ENCODE measurements at places on chromosomes 1 and 21.

DNA sequence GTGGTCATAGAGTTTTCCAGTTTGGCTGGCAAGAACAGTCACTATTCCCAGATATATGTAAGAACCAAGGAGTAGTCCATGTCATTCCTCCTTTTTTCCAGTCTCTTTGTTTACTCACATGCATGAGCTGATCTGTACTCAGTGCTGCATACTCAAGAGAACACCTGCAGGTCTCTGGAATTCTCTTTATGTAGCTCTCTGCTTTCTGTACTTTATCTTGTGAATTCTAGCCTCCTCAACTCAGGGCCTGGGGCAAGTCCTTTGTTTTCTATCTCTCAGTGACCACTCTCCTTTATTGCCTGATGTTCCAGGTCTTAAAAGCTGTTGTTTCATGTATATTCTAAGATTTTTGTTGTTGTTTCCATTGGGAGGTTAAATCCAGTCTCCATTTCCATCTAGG lies 478.9 kb downstream of the DPYD start:
- no peak for DNase-seq

GRCh38 chr1:21931171-21932093 lies 5.7 kb downstream of the HSPG2 start:
- DNase-seq: no peak

DNA sequence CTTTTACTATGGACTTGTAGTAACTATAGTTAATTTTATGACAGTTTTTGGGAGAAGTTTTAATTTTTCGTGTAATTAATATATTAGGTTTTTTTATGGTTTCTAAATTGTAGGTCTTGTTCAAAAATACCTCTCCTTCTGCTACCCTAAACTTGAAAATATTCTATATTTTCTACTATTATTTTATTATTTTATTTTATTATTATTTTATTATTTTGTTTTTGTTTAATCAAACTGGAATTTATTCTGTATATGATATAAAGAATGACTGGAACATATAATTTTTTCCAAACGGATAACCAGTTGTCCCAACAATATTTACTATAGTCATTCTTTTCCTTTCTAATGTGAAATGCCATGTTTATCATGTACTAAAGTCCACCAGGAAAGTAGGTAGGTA lies 17.1 kb upstream of the AGO4 start:
- DNase-seq: no peak

DNA sequence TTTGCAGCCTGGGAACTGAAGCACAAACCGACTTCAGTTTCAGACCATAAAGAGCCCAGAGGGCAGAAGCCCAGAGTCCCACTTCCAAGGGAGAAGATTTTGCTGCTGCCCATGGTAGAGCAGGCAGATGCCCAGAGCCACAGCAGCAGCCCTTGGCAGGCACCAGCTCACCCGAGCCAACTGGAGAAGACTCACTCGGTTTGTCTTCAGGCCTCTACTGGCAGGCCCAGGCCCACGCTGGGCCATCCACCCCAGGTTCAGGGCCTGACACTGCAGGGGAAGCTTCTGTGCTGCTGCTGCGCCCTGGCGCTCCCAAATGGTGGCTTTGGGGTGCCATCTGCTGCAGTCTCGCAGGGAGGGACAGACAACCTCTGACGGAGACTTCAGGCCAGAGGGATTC lies 33.3 kb downstream of the SLC66A1 start:
- DNase-seq: no peak

GRCh38 chr1:64100791-64101190 lies 102.6 kb upstream of the UBE2U start:
- no peak for DNase-seq

GRCh38 chr1:230806552-230806951 lies 59.4 kb downstream of the CAPN9 start:
- DNase-seq: no peak

DNA sequence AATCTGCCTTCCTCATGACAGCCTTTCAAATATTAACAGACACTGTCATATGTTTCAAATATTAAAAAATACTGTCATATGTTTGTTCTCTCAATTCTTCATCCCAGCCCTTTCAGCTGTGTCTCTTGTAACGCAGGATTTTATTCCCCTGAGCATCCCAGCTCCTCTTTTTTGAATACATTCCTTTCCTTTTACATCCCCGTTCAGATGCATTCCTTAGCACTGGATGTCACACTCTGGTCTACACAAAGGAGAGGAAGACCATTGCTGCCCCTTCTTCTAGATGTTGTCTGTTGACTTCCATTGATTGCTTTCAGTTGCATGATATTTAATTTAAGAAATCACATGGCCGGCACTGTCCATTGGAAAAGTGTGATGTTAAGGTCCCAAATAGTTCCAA lies 117.4 kb upstream of the PAXBP1 start:
- no peak for DNase-seq

- no peak for DNase-seq
Observed at GRCh38 chr1:220487297-220487820, 40.6 kb upstream of the MARK1 start.

DNA sequence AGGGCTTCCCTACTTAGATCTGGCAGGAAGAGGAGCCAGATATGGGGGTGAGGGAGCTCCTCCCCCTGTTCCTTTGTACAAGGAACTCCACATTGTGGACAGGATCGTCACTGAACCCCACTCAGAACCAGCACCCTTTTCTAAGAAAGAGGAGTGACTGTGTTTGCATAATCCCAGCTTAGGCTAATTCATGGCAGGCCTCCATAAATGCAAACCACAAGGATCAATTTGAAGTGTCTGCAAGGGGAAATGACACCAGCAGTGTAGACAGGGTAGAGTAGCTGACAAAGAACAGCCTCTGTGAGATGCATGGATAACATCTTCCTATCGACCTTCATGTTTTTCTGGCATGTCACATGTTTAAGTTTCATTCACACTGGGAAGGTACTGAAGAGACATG lies 11.7 kb downstream of the MX1 start:
- no peak for DNase-seq

GRCh38 chr1:51305371-51305823 lies 25.0 kb downstream of the TTC39A start:
- DNase-seq: peak; percentile 52

- DNase-seq: no peak
Observed at GRCh38 chr21:44697811-44698734, 1.1 kb downstream of the KRTAP10-12 start.

- no peak for DNase-seq
Observed at GRCh38 chr1:234963180-234963903, 165.3 kb downstream of the TOMM20 start.

DNA sequence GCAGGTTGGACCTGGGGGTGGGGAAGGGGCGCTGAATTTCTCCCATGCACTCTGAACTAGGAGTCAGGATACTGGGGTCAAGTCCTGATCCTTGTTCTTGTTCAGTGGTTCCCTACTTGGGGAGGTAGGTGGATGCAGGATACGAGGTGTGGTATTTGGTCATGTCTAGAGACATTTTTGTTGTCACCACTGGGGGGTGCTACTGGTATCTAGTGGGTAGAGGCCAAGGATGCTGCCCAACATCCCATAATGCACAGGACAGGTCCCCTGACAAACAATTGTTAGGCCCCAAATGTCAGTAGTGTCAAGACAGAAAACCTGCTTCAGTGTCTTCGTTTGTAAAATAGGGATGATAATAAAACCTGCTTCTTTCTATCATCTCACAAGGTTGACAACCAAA lies 259.0 kb upstream of the FOXD3 start:
- DNase-seq: no peak

GRCh38 chr1:156337888-156338179 lies 258 bp downstream of the CCT3 start:
- DNase-seq: no peak

- DNase-seq: peak; percentile 18
Observed at GRCh38 chr1:228393268-228393701, 13.3 kb downstream of the TRIM11 start.

- no peak for DNase-seq
Observed at GRCh38 chr21:27320868-27321267, 354.0 kb upstream of the ADAMTS5 start.

DNA sequence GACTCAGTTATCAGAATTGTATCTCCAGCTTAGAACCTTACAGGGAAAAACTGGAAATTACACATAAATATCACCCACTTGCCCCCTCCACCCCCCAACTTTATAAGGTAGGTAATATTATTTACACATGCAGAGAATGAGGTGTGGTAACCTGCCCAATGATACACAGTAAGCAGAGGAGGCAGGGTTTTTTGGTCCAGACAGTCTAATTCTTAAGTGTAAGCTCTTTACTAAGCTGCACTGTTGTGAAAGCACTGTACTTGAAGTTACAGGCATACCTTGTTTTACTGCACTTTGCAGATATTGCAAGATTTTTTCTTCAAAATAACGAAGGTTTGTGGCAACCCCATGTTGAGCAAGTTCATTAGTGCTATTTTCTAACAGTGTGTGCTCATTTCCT lies 24.8 kb upstream of the MYOCOS start:
- no peak for DNase-seq

- DNase-seq: no peak
Observed at GRCh38 chr1:227747948-227748495, 12.8 kb downstream of the SNAP47 start.

- no peak for DNase-seq
Observed at GRCh38 chr1:153612755-153613331, at the start of gene S100A16. S100A16 (minus strand) TSS chr1:153613137; CDS start chr1:153608151, 4,986 bp downstream.

DNA sequence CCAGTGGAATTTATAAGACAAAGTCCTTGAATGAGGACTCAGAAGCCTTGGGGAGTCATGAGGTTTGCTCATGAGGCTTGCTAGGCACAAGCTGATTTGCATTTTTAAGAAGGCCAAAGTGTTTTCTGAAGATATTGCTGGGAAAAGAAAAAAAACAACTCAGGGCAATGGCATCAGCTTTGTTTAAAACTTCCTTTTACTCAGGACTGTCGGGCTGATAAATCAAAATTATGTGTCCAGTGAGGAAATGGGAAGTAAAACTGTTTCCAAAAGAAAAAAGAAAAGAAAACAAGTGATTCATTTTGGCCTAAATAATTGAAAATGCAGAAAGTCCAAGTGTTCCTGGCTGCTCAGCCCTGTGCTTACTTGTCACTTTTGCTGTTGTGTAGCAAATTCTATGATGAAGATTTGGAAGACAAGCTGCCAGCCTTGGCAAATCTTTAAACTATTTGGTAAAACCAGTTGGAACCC lies 282.4 kb downstream of the HLX start:
- DNase-seq: no peak

DNA sequence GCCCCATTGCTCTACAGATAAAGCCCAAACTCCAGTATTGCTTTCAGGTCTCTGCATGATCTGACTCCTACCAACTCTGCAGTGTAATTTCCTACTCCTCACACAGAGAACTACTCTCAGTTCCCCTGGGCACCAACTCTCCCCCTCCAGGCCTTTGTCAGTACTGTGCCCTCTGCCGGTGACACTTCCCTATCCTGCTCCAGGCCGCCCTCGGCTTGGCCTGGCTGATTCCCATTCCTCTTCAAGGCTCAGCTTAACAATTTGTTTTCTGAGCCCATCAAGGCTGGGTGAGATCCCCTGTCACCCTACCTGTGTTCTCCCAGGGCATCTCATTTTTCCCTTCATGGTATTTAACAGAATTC lies 2.6 kb downstream of the SLAMF8 start:
- DNase-seq: no peak

DNA sequence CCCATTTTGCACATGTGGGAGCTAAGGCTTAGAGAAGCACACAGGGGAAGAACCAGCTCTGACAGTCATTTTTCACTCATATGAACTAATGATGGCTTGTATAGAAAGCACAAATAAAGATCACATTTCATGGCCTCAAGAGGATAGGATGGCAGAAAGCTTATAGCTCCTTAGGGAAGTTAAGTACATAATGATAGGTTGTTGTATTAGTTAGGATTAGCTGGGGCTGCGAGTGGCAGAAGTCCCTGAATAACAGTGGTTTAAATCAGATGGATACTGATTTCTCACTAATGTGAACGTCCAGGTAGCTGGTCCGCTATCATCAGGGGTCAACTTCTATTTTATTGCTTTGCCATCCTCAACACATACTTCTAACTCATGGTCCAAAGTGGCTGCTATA lies 284.0 kb downstream of the RPS6KC1 start:
- peak; percentile 91 for DNase-seq

GRCh38 chr1:46903481-46903880 lies 37.8 kb downstream of the CYP4A11 start:
- no peak for DNase-seq

DNA sequence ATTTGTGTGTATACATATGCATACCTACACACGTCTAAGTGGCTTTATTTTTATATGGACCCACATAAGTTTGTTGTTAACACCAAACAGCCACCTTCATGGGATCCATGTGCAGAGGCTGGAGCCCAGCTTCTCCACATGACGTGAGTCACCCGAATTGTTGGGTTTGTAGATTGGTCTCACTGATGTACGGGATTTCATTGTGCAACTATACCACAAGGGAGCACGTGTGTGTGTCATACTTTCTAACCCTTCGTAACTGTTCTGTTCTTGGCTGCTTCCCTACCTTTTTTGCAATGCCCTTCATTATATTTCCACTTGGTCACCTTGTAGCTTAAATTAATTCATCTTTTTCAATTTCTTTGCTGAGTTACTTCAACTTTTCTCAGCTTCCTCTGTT lies 21.0 kb downstream of the SPRTN start:
- no peak for DNase-seq

DNA sequence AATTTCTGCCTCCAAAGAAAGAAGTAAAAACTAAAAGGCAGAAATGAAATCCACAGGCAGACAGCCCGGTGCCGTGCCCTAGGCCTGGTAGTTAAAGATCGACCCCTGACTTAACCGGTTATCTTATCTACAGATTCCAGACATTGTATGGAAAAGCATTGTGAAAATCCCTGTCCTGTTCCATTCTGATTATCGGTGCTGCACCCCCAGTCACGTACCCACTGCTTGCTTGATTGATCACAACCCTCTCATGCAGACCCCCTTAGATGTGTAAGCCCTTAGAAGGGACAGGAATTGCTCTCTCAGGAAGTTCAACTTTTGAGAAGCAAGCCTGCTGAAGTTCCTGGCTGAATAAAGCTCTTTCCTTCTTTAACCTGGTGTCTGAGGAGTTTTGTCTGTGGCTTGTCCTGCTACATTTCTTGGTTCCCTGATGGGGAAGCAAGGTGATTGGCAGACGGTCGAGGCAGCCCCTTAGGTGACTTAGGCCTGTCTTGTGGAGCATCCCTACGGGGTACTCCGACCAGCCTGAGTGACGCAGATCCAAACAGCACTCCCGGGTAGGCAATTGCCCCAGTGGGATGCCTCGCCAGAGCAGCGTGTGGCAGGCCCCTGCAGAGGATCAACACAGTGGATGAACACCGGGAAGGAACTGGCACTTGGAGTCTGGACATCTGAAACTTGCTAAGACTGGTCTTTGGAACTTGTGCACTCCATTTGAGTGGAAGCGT lies 111.2 kb upstream of the PPM1J start:
- no peak for DNase-seq

DNA sequence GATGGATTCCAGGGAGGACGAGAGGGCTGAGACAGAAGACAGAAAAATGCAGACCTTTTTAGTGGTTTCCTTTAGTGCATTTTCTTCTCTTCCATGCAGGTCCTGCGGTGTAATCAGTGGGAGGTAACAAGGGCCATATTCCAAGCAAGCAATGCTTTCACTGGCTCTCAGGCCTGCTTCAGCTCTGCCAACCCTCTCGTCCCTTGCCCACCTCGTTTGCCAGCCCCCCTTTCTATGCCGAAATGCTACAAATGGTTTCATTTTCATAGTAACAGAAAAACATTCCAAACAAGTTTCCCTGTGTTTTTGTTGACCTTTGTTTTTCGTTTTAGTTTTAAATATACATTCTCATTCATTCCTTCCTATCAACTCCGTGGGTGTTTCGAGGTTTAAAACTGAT lies 443.1 kb downstream of the TTLL7 start:
- no peak for DNase-seq
